Astrocyte (in vitro differentiated cells and primary cell): ENCODE measurements at places on chromosomes 5 and 9. TPM values are rescaled to one million over a fixed set of nuclear protein-coding genes. Genes with fewer than 3 reads are reported as not detected.

- DNase-seq, result peak; percentile 69
Observed at GRCh38 chr9:87389936-87390335, 107.7 kb upstream of the DAPK1 start.

PROB1 gene
- 0.59 and 0.60 TPM in 2 replicates for total RNA-seq

- DNase-seq, result no peak
Observed at GRCh38 chr5:98779264-98779877, 5.9 kb downstream of the RGMB start.

HACD4 gene
- 1.9 and 2.1 TPM in 2 replicates for total RNA-seq

DNA sequence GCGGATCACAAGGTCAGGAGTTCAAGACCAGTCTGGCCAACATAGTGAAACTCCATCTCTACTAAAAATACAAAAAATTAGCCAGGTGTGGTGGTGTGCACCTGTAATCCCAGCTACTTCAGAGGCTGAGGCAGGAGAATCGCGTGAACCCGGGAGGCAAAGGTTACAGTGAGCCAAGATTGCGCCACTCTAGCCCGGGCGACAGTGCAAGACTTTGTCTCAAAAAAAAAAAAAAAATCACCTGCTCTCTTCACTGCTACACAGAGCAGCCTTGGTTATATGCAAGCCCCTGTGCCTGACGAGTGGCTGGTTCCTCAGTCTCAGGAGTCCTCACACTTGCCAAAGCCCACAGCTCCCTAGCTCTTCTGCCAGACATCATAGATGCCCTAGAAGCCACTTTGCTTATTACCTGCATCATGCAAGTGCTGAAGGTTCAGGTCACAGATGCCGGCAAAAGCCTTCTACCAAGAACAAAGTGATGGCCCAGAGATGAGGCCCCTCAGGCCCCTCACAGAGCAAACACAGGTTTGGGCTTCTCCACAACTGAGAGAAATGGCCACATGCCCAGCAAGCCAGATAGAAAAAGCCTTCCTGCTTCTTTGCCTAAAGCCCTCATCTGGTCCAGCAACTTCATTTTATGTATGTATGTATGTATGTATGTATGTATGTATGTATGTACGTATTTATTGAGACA lies 176.4 kb downstream of the AUH start:
- no peak for DNase-seq

DNA sequence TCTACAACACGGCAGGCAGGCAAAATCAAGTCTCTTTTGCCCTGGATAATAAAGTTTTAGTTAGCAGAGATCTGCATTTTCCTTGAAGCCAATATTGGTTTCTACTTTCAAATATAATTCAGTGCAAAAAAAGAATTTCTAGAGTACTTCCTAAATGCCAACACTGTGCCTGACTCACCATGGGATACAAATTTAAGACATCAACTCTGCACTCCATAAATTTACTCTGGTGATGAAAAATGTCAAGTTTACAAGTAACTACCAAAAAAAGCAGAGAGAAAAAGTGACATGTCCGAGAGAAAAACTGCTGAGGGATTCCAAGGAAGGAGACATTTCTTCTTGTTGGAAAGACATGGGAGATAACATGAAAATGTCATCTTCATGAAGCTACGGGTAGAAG lies 119.7 kb downstream of the RAPGEF6 start:
- no peak for DNase-seq

OBP2B gene
- total RNA-seq, result not detected in 2 replicates

- DNase-seq, result no peak
Observed at GRCh38 chr5:132054697-132055440, 5.6 kb upstream of the IL3 start.

MROH2B gene
- total RNA-seq, result not detected in 2 replicates

DNA sequence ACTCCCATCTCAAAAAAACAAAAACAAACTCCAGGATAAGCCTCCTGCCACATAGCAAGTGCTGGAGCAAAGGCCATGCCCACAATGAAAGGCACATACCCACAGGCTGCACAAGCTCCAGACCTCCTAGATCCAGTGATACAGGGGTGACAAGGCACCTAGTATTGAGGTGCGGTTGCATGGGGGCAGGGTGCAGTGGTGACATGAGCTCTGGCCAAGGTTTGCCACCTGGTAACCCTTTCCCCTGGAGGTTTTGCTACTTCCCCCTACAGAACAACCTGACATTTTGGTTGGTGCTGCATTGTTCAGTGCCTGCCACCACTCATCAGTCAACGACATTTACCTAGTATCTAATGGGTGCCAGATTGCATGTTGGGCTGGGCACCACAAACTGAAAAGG lies 14.5 kb downstream of the CDKN2AIPNL start:
- DNase-seq, result no peak

- DNase-seq, result no peak
Observed at GRCh38 chr9:126665644-126666035, 51.9 kb downstream of the LMX1B start.

ARL14EPL gene
- not detected in 2 replicates for total RNA-seq

OTULINL gene
- 2.8 and 4.7 TPM in 2 replicates for total RNA-seq

BAAT gene
- 8.9 and 9.5 TPM in 2 replicates for total RNA-seq

DNA sequence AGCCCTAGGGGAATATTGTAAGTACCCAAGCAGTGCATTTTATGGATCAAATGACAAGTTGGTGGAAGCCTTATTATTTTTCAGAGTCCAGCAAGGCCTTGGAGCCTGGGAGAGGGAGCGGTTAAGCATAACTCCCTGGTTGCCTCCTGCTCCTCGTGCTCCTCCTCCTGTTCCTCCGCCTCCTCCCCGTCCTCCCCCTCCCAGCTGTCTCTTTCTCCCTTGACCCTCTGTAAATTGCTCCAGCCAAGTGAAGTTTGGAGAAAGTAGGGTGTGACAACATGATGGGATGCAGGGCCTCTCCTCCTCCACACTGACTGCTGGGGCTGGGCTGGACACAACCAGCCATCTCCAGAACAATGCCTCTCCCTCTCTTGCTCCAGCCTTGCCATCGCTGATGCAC lies 586.9 kb downstream of the CCDC171 start:
- no peak for DNase-seq

DNA sequence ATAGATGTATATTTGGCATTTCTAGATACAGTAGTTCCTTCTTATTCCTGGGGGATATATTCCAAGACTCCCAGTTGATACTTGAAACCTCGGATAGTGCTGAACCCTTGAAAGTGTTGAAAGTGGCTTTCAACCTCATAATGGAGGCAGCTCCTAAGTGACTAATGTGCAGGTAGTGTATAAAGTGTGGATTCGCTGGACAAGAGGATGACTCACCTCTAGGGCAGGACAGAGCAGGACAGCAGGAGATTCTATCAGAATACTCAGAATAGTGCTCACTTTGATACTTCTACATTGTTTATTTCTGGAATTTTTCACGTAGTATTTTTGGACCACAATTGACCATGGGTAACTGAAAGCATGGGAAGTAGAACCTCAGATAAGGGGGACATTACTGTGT lies 1138.9 kb upstream of the WWC1 start:
- no peak for DNase-seq

TMOD1 gene
- 0.24 and 0.48 TPM in 2 replicates for total RNA-seq

- peak; percentile 57 for DNase-seq
Observed at GRCh38 chr5:123701511-123702200, 189.7 kb downstream of the CSNK1G3 start.

- DNase-seq, result no peak
Observed at GRCh38 chr9:136351252-136351800, 12.2 kb downstream of the DNLZ start.

DNA sequence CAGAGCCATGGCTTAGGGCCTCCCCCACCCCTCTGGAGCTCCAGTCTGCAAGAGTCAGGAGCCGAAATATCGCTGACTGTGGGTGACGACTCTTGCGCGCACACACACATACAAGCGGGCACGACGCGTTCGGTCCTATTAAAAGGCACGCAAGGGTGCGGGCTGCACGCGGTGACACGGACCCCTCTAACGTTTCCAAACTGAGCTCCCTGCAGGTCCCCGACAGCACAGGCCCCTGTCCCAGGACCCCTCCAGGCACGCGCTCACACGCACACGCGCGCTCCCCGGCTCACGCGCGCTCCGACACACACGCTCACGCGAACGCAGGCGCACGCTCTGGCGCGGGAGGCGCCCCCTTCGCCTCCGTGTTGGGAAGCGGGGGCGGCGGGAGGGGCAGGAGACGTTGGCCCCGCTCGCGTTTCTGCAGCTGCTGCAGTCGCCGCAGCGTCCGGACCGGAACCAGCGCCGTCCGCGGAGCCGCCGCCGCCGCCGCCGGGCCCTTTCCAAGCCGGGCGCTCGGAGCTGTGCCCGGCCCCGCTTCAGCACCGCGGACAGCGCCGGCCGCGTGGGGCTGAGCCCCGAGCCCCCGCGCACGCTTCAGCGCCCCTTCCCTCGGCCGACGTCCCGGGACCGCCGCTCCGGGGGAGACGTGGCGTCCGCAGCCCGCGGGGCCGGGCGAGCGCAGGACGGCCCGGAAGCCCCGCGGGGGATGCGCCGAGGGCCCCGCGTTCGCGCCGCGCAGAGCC lies at the start of gene GRIN1:
TSS of gene GRIN1 (plus strand) at position 433 of the 746 bp plus-strand sequence. CDS start 333 bp downstream, outside the sequence.
- DNase-seq, result no peak

DNA sequence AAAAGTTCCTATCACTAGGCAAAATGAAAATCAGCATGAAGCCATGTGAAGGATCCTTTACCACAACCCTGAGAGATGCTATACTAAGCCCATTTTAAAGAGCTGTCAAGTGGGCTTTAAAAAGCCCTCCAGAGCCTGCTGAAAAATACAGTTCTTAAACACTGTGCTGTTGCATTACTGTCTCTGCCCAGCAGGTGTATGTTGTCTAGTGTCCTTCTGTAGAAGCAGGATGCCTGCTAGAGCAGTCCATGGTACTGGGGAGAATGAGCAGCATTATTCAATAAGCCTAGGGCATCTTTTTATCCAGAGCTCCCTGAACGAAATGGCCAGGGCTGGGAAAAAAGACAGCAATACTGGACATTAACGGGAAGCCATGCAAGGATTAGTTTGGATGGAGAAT lies 126.2 kb upstream of the PLCXD3 start:
- no peak for DNase-seq

GRCh38 chr5:8020861-8021514 lies 152.0 kb downstream of the MTRR start:
- DNase-seq, result no peak
